ENCODE measurements at places on chromosomes 5 and 9.

DNA sequence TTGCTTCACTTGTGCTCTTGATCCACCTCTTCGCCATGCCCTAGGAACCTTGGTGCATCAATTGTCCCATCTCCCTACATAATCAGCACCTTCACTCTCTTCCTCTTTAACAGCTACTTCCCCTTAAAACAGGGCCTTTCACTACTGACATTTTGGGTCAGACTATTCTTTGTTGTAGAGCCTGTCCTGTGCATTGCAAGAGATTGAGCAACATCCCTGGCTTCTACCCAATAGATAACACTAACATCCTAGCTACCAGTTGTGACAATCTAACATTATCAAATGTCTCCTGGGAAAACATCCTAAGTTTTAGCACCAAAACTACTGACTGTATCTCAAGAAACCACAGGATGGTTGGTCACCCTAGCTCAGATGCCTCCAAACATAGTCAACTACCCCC, 854.3 kb upstream of the DMAC1 start:
- DNase-seq = no peak
- no peak overlapping the region for H3K4me3 ChIP-seq
- H3K36me3 ChIP-seq = no peaks in the 10 kb centered on the region
- no peak overlapping the region for H3K27ac ChIP-seq
- H3K4me1 ChIP-seq = peaks cover 2% of the 10 kb centered on the region

- H3K36me3 ChIP-seq = no peaks in the 10 kb centered on the region
- H3K4me3 ChIP-seq = peak overlapping the region; percentile 83
- DNase-seq = no peak
- no peaks in the 10 kb centered on the region for H3K27me3 ChIP-seq
Measured at GRCh38 chr9:136726631-136727191, 14.3 kb downstream of the DIPK1B start.

DNA sequence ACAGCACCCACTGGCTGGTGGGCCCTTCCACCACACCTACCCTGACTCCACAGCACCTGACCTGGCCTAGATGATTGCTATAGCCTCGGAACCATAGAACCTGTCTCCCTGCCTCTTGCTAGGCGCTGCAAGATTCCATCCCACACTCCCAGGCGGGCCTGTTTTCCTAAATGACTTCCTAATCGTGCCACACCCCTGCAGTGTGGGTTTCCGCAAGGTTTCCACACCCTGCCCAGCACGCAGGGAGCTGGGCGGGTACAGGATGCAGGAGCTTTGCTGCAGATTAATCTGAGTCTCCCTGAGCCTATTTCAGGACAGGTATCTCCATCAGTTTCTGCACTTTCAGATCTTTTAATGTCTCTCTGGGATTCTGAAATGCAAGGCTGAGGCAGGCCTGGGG, 62.9 kb downstream of the SHB start:
- DNase-seq = no peak
- H3K4me3 ChIP-seq = no peak overlapping the region

GRCh38 chr9:21402386-21403251, 6.3 kb upstream of the IFNA8 start:
- H3K27me3 ChIP-seq = peaks cover 54% of the 10 kb centered on the region
- no peaks in the 10 kb centered on the region for H3K36me3 ChIP-seq
- no peak overlapping the region for H3K27ac ChIP-seq
- H3K4me3 ChIP-seq = no peak overlapping the region

DNA sequence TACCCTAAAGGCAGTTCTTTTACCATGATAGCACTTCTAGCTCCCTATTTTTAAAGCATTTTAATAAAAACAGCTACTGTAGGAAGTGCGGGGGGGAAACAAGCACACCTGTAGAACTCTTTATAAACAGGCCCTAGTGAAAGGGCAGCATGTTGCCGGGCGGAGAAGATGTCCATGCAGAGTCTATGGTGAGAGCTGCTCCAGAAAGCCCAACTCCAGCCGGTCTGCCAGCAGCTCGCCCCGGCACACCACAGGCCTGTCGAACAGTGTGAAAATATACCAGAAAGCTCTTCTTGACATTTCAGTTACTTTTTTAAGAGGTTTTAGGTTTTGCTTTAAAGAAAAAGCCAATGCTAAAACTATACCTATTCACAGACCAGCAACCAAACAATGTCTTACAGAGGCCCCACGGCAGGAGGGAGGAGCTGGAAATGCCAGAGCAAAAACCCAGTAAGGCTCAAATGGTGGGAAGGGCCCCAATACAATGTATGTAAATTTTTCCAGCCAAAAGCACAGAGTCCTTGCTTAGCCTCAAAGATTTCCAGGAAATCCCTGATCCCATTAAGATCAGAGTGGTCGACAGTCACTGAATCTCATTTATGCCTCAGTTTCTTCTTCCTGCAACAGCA, 121.2 kb downstream of the SAXO1 start:
- no peaks in the 10 kb centered on the region for H3K4me1 ChIP-seq
- H3K27me3 ChIP-seq = no peaks in the 10 kb centered on the region
- no peak overlapping the region for H3K27ac ChIP-seq
- no peak overlapping the region for H3K4me3 ChIP-seq

GRCh38 chr5:129904667-129905472, 605 bp downstream of the CHSY3 start:
- H3K4me1 ChIP-seq = peaks cover 17% of the 10 kb centered on the region
- DNase-seq = no peak
- peak overlapping the region; percentile 65 for H3K4me3 ChIP-seq

DNA sequence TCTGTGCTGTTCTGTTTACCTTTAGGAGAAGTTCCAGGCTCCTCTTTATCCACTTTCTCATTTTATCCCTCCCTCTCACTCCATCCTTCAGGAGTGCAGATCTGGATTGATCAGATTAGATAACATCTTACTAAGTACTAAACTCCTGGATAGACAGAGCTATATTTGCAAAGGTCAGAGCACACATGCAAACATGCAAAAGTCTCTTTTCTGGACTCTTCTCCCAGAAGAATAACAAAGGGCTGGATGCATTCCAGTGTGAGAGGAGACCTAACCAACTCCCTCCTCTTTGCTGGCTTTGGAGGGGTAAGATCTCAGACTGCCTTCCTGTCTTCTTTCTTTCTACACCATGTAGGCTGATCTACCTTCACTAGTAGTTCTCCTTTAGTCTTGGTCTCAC, 21.4 kb downstream of the GARNL3 start:
- H3K27me3 ChIP-seq = no peaks in the 10 kb centered on the region

- H3K36me3 ChIP-seq = no peaks in the 10 kb centered on the region
- no peaks in the 10 kb centered on the region for H3K27me3 ChIP-seq
Measured at GRCh38 chr9:123268199-123268464, 254 bp downstream of the STRBP start.

DNA sequence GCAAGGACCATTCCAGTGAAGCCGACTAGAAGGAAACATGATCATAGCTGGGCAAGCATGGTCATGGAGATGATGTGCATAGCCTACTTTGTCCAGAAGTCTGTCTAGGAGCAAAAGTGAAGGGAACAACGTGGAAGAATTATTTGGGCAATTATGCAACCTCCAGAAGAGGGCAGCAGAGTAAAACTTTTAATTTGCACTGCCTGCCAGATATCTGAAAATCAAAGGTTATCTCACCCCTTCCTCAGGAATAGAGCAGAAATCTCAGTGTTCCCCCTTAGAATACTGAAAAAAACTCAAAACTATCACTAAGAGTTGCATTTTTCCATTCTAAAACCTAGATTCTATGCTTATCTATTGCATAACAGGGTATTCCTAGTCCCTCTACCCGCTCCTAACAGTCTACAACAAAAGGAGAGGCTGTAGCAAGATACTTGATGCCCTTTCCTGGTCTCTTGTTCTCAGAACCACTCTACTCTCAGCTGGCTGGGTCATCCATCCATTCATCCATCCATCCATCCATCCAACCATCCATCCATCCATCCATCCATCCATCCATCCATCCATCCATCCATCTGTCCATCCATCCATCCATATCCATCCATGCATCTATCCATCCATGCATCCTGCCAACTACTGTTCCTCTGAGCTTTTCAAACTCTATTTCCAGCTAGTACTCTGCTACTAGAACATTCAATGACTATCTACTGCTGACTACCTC, 8.4 kb upstream of the SETD9 start:
- no peaks in the 10 kb centered on the region for H3K36me3 ChIP-seq
- H3K4me1 ChIP-seq = no peaks in the 10 kb centered on the region
- no peaks in the 10 kb centered on the region for H3K27me3 ChIP-seq
- no peak for DNase-seq

- H3K27me3 ChIP-seq = peaks cover 20% of the 10 kb centered on the region
- no peak overlapping the region for H3K4me3 ChIP-seq
- H3K4me1 ChIP-seq = peaks cover 5% of the 10 kb centered on the region
- no peak overlapping the region for H3K27ac ChIP-seq
- peak; percentile 10 for DNase-seq
- no peaks in the 10 kb centered on the region for H3K36me3 ChIP-seq
Measured at GRCh38 chr9:34809504-34810186, 99.7 kb upstream of the CCL21 start.

All from left lung (tissue), 14 donors.